Muscle of leg (tissue), 16 donors: ENCODE measurements at places on chromosomes 3 and 15. TPM values are rescaled to one million over a fixed set of nuclear protein-coding genes. Genes with fewer than 3 reads are reported as not detected.
A peak's percentile ranks its signal among the peaks of the same experiment; 100 is the strongest.

NR1I2 gene
- polyA plus RNA-seq, result 0.94 TPM

DNA sequence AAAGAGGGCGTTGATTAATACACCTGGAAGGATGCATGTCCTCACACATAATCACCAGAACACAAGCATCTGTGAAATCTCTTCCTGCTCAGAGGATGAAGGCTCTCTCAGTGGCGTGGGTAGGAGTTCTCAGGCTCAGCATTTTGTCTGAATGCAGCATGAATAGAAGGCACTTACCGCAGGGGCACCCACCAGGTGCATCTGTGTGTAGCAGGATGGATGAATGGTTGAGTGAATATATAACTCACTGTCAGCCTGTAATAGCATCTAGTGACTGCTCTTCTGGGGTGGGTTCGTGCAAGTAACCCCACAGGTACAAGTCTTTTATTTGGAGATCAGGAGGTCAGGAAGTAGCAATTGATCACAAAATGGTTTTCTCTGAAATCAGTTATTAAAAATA is 143.0 kb downstream of the SQOR start:
- no peak for DNase-seq

GOLGA8N gene
- polyA plus RNA-seq, result 19.0 TPM

COLQ gene
- polyA plus RNA-seq, result 23.8 TPM

GRCh38 chr3:107387555-107387954 is 10.3 kb downstream of the CCDC54 start:
- no peak for DNase-seq

DNA sequence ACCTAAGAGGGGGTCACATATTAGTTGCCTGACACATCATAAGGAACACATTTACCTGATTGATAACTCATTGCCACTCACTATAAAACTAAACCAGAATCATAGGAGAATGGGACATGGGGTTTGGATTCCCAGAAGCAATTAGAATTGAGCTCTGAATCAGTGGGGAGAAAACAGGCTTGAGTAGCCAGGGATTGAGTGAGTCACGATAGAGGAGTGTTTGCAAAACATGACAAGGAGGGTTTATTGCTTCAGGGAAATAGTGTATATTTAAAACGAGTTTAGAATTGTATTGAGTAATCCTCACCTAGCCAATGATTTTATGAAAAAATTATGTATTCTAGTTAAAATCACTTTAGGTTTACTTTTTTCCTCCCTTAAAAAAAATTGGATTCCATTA is 101.1 kb upstream of the THRB start:
- no peak for DNase-seq

- DNase-seq, result no peak
Observed at GRCh38 chr3:178350763-178351162, 185.5 kb upstream of the KCNMB2 start.

GRCh38 chr3:152511904-152512303 is 243.2 kb downstream of the MBNL1 start:
- DNase-seq, result no peak

DNA sequence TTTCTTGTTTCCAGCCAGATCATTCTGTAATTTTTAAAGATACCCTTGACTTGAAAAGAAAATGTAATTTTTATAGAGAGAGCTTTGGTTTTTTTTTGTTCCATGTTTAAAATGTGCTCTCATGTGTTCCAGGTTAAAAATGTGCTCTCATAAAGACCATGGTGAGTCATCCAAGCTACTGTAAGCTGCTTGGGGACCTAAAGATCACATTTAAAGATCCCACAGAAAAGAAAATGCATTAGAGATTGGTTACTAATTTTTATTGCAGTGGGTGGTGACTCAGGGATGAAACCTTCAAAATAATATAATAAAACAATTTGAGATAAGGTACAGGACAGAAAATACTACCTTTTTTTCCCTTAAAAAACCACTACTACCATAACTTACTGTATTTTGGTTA is 11.0 kb downstream of the TCF12 start:
- DNase-seq, result peak; percentile 23

GRCh38 chr3:76917436-76917835 is 122.5 kb upstream of the ROBO2 start:
- DNase-seq, result no peak

- no peak for DNase-seq
Observed at GRCh38 chr3:131705558-131706051, 202.8 kb upstream of the MRPL3 start.

DNA sequence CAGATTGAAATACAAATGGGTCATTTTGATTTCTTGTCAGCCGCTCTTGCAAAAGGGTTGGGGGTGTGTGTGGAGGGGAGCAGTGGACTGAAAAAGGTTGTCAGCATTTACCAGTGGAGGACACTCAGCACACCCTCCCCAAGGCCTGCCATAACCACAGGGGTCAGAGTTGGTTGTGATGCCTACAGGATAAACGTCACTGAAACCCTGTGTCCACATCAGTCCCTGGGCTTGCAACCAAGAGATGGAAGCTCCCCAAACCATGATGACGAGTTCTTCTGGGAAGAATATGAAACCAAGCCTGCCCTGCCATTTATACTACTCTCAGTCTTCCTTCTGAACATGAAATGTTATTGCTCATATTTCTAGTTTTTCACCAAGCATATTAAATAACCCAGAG is 54.0 kb upstream of the UMPS start:
- DNase-seq, result no peak

DNA sequence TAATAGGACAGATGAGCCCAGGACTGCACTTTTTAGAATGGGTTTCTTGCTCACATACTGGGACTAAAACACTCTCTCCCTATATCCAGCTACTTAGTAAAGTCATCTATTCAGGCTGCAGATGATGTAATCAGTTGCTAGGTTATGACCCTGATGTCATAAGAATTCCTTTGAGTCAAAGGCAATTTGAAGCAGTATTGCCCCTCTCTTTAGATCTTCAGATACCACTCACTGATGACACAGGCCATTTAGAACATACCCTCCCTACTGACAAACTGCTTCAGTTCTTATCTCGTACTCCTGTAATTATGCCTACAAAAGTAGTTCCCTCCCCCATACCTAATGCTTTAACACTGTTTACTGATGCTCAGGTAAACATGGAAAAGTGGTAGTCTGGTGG is 450.1 kb upstream of the RASGRP1 start:
- no peak for DNase-seq

P2RY14 gene
- polyA plus RNA-seq, result 0.53 TPM

DNA sequence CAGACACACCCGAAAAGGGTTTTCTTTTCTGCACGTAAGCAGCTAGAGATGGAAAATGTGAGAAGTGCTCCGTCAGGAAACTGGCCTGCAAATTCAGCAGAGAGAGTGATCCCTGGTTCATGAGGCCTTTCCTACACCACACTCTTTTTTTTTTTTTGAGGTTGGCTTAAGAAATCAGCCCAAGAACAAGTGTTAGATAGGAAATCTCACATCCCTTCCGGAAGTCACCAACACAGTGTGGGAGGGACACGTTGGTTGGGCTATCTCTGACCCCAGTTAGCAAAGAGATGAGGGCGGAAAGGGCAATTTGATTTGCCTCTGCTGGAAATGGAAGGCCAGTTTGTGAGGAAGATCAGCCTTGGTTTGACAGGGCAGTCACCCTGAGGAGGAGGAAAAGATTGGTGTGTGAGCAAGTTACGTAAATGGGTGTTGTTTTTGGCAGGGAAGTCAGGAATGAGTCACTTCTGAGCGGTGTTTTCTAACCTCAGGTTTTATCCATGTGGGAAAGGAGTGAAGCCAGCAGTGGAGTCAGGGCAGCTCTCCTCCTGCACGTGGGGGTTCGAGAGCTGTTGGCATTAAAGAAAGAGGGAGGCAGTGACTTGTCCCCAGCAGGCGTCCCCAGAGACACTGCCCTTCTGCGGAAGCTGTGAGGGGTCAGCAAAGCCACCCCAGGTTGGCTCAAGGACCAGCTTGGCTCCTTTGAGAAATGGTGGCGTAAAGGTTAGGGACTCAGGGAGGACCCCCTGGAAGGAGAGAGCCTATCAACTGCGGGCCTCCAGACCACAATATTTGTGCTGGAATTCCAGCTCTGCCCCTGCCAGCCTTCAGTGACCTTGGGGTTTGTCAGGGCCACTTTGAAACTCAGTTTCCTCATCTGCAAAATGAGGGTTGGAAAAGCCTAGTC is 237.6 kb upstream of the BHLHE40 start:
- DNase-seq, result peak; percentile 87

FES gene
- polyA plus RNA-seq, result 17.9 TPM
